ENCODE measurements at places on chromosomes 12 and 14. TPM values are rescaled to one million over a fixed set of nuclear protein-coding genes. Genes with fewer than 3 reads are reported as not detected.

GRCh38 chr12:3077572-3078081, 448 bp downstream of the TSPAN9 start:
- H3K27ac ChIP-seq: peak overlapping the region; percentile 93
- DNase-seq: peak; percentile 85
- H3K4me1 ChIP-seq: no peaks in the 10 kb centered on the region
- H3K4me3 ChIP-seq: peak overlapping the region; percentile 81
- H3K27me3 ChIP-seq: no peaks in the 10 kb centered on the region

- DNase-seq: no peak
- no peak overlapping the region for H3K4me3 ChIP-seq
- H3K4me1 ChIP-seq: no peaks in the 10 kb centered on the region
- no peak overlapping the region for H3K27ac ChIP-seq
These were observed 100.0 kb upstream of the LRIG3 start for GRCh38 chr12:59020073-59020946.

GRCh38 chr12:89353823-89354611, 1.7 kb upstream of the DUSP6 start:
- DNase-seq: peak; percentile 87
- H3K36me3 ChIP-seq: peaks cover 5% of the 10 kb centered on the region
- peaks cover 5% of the 10 kb centered on the region for H3K4me1 ChIP-seq
- no peaks in the 10 kb centered on the region for H3K27me3 ChIP-seq
- H3K27ac ChIP-seq: peak overlapping the region; percentile 100

GRCh38 chr12:84605983-84606382, 306.6 kb downstream of the SLC6A15 start:
- H3K4me1 ChIP-seq: no peaks in the 10 kb centered on the region
- H3K4me3 ChIP-seq: no peak overlapping the region
- H3K36me3 ChIP-seq: no peaks in the 10 kb centered on the region
- no peak for DNase-seq

DNA sequence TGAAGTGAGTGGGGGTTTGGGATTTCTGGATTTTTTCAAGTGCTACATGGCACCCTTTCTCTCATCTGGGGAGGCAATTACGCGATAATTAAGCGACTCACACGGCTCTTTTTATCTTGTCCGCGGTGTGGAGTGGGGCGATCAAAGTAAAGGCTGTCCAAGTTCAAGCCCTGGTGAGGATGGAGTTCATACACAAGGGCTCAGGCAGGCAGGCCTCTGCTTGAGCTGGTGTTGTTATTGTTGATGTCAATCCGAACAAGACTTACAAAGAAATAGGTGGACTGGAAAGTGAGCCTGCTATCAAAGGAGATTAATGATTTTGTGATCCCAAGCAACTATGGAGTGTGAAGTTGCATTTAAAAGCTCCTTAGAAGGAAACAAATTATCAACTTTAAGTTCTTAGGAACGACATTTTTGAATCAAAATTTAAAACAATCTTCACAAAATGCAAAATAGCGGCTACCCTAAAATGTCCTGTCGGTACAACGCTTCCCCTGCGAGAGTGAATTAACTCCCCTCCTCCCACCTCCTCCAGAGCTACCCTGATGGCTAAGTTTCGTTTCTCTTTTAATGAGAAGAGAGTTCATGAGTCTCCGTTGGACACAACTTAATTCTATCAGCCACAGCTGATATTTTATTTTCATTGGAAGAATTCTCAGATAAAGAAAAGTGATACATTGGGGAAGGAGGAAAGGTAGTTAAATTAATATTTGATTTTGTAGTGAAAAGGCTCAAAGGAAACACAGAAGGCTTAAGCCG, 5.9 kb downstream of the FOXA1 start:
- H3K27ac ChIP-seq: no peak overlapping the region
- H3K27me3 ChIP-seq: peaks cover 76% of the 10 kb centered on the region
- no peak overlapping the region for H3K4me3 ChIP-seq
- no peak for DNase-seq
- H3K36me3 ChIP-seq: no peaks in the 10 kb centered on the region
- peaks cover 33% of the 10 kb centered on the region for H3K4me1 ChIP-seq

GRCh38 chr12:31729705-31730104, 884 bp upstream of the AMN1 start:
- no peak for DNase-seq
- H3K4me3 ChIP-seq: peak overlapping the region; percentile 62
- H3K27ac ChIP-seq: peak overlapping the region; percentile 97
- H3K4me1 ChIP-seq: peaks cover 12% of the 10 kb centered on the region
- H3K27me3 ChIP-seq: no peaks in the 10 kb centered on the region

DNA sequence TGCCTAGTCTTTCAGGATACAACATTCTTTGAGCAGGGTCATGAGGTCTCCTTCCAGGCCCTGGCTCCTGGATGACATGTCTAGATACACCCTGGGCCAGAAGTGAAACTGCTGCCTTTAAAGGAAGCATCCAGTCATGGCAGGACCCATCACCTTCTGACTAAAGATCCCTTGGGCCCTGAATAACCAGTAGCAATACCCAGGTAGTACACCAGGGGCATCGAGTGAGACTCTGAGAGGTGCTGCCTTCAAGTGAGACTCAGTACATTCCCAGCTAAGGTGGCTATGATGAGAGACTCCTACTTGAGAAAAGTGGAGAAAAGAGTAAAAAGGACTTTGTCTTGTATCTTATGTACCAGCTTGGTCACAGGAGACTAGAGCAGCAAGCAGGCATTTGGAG, 23.5 kb downstream of the OR6C68 start:
- no peak for DNase-seq
- no peak overlapping the region for H3K4me3 ChIP-seq
- H3K27me3 ChIP-seq: no peaks in the 10 kb centered on the region
- no peaks in the 10 kb centered on the region for H3K36me3 ChIP-seq
- H3K27ac ChIP-seq: no peak overlapping the region

DNA sequence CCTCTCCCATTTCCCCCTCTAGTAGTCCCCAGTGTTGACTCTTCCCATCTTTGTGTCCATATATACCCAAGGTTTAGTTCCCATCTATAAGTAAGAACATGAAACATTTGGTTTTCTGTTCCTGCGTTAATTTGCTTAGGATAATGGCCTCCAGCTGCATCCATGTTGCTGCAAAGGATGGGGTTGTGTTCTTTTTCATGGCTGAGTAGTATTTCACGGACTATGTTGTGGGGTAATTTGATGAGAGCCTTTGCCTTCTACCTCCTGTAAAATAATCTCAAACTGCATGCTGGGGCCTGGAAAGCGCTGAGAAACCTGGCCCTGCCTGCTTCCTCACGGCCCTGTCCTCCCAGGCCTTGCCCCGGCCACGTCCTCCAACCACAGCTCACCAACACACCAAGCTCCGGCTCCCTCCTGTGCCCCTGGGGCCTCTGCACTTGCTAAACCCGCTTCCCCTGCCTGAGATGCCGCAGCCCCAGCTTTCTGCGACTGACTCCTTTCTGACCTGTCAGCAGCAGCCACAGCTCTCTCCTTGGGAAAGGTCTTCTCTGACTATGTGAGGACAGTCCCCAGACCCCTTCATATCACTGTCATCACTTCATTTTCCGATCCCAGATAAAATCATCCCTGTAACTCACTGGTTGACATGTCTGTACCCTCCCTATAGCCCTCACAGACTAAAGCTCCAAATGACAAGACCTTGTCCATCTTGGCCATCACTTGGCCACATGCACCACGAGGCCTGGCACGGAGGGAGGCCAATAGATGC, 19.8 kb downstream of the ITPK1 start:
- peaks cover 83% of the 10 kb centered on the region for H3K4me1 ChIP-seq
- DNase-seq: no peak
- no peak overlapping the region for H3K4me3 ChIP-seq
- H3K27ac ChIP-seq: no peak overlapping the region
- no peaks in the 10 kb centered on the region for H3K27me3 ChIP-seq

GRCh38 chr12:101763246-101763931, 24.1 kb upstream of the SYCP3 start:
- DNase-seq: no peak
- no peak overlapping the region for H3K4me3 ChIP-seq
- no peak overlapping the region for H3K27ac ChIP-seq

- no peak overlapping the region for H3K27ac ChIP-seq
- H3K4me3 ChIP-seq: no peak overlapping the region
- H3K27me3 ChIP-seq: no peaks in the 10 kb centered on the region
- DNase-seq: no peak
- H3K4me1 ChIP-seq: no peaks in the 10 kb centered on the region
These were observed 1149.1 kb downstream of the VRK1 start for GRCh38 chr14:97946240-97946639.

- no peaks in the 10 kb centered on the region for H3K36me3 ChIP-seq
- H3K27ac ChIP-seq: no peak overlapping the region
- peaks cover 11% of the 10 kb centered on the region for H3K4me1 ChIP-seq
These were observed 97.1 kb downstream of the TNFAIP2 start for GRCh38 chr14:103220134-103220981.

DNA sequence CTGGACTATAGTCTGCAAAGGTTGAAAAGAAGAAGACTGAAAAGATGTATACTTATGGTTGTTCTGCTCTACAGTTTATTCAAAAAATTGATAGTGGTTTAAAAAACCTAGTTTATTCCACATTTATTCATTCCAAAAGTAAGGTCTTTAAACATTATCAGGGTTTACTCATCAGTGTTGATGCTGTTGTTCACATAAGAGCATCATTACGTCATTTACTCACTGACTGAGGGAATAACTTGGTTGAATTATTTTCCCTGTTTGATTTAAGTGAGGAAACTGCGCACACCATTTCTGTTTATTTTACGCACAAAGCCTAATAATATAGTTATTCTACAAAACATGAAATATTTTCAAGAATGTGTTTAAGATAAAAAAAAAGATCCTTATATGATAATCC, 303.1 kb upstream of the PRKD1 start:
- H3K27ac ChIP-seq: no peak overlapping the region
- peaks cover 17% of the 10 kb centered on the region for H3K4me1 ChIP-seq
- no peak for DNase-seq
- H3K4me3 ChIP-seq: no peak overlapping the region
- H3K27me3 ChIP-seq: no peaks in the 10 kb centered on the region

GRCh38 chr12:45745861-45746277, 16.4 kb downstream of the ARID2 start:
- no peak for DNase-seq
- no peaks in the 10 kb centered on the region for H3K36me3 ChIP-seq
- no peaks in the 10 kb centered on the region for H3K27me3 ChIP-seq
- no peak overlapping the region for H3K4me3 ChIP-seq
- peaks cover 7% of the 10 kb centered on the region for H3K4me1 ChIP-seq
- H3K27ac ChIP-seq: no peak overlapping the region

- H3K4me1 ChIP-seq: peaks cover 14% of the 10 kb centered on the region
- no peak overlapping the region for H3K4me3 ChIP-seq
- peak overlapping the region; percentile 44 for H3K27ac ChIP-seq
- H3K27me3 ChIP-seq: no peaks in the 10 kb centered on the region
These were observed 586.3 kb downstream of the LRFN5 start for GRCh38 chr14:42192738-42193653.

DNA sequence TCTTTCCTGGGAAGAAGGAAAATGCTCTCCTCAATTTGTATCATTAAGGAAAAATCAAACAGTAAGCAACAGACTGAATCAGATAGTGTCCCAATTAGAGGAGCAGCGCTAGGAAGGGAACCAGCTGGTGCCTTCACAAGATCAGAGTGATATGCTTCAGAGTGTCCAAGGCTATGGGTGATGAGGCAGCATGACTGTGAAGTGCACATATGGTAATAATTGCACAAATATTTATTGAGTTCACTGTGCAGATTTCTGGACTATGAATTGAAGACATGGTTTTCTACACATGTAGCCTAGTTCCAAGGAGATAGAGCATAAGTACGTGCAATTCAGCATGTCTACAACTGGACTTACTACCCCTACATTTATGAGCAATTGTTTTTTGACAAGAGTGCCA, 78.8 kb upstream of the EVL start:
- DNase-seq: no peak
- H3K4me1 ChIP-seq: peaks cover 4% of the 10 kb centered on the region
- H3K4me3 ChIP-seq: no peak overlapping the region
- H3K27ac ChIP-seq: no peak overlapping the region

DNA sequence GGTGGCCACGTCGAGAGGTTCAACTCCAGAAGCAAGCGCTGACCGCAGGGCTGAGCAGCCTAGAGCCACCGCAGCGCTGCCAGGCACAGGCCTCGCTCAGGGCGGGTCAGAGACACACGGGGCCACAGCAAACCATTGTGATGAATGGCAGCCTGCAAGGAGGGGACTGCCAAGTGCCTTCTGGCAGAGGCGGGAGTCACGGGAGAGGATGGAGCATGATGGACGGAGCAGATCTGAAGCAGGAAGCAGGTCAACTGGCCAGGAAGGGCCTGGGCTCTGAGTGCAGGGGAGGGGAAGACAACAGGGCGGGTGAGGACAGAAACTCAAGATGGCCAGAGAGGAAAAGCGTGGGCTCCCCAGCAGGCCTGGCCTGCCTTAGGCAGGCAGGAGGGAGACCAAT, 49.8 kb downstream of the CDC42BPB start:
- no peaks in the 10 kb centered on the region for H3K4me1 ChIP-seq
- H3K27me3 ChIP-seq: no peaks in the 10 kb centered on the region
- peaks cover 24% of the 10 kb centered on the region for H3K36me3 ChIP-seq
- H3K4me3 ChIP-seq: no peak overlapping the region
- H3K27ac ChIP-seq: no peak overlapping the region

DNA sequence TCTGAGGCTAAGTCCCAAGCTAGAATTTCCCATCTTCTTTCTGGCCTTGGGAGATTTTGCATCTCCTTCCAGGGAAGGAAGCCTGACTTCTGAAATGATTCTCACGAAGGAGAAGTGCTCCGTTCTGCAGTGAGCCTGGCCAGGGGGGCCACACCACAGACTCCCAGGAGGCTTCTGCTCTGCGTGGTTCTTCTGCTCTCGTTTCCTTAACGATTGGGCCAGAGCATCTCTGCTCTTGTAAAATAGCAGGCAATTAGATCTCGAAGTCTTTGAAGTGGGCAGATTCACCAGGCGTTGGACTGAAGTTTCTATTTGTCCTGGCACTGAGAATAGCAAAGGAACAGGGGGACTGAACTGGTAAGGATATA, 6.7 kb upstream of the BATF start:
- DNase-seq: no peak
- H3K36me3 ChIP-seq: no peaks in the 10 kb centered on the region
- H3K27ac ChIP-seq: no peak overlapping the region
- peaks cover 16% of the 10 kb centered on the region for H3K4me1 ChIP-seq

DNA sequence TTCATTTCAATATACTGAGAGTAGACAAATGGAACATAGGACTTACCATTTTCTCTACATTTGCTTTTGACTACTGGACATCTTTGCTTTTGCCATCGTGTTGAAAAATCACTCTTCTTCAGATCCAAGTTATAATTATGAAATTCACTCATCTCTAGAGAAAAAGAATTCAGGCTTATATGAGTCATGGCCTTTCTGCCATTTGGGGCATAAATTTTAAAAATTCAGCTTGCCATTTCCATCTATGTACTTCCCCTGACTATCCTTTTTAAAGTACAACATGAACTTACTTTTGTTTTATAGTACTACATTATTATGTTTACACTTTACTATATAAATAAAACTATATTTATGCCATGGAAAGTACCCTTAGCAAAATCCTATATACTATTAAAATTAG, 3.0 kb downstream of the KLRK1 start:
- H3K4me1 ChIP-seq: no peaks in the 10 kb centered on the region
- H3K27me3 ChIP-seq: no peaks in the 10 kb centered on the region
- no peak overlapping the region for H3K27ac ChIP-seq
- H3K4me3 ChIP-seq: no peak overlapping the region
- no peak for DNase-seq

GRCh38 chr14:89481196-89481595, 64.2 kb upstream of the FOXN3 start:
- DNase-seq: peak; percentile 78
- H3K27me3 ChIP-seq: no peaks in the 10 kb centered on the region
- no peaks in the 10 kb centered on the region for H3K36me3 ChIP-seq

B3GNT4 gene
- total RNA-seq: not detected

FAM90A1 gene
- 0.33 TPM for total RNA-seq

KRT74 gene
- not detected for total RNA-seq

GUCY2C gene
- not detected for total RNA-seq

PPP1R1A gene
- total RNA-seq: 17.5 TPM

LRP10 gene
- 85.9 TPM for total RNA-seq

TWF1 gene
- 104 TPM for total RNA-seq
